ENCODE measurements at places on chromosomes 4 and X. TPM values are rescaled to one million over a fixed set of nuclear protein-coding genes. Genes with fewer than 3 reads are reported as not detected.

The ADH1A gene
- not detected for total RNA-seq

The FAM200B gene
- total RNA-seq, result 25.0 TPM

The CSN1S1 gene
- total RNA-seq, result not detected

The SSX2B gene
- total RNA-seq, result not detected

The CXCL13 gene
- not detected for total RNA-seq

The TMEM31 gene
- total RNA-seq, result not detected

The KCND1 gene
- total RNA-seq, result 0.47 TPM

The MAGED4 gene
- total RNA-seq, result 10.2 TPM

The CCKAR gene
- not detected for total RNA-seq

The ZXDB gene
- total RNA-seq, result 10.4 TPM

The RXFP1 gene
- not detected for total RNA-seq

The SPRY1 gene
- 4.6 TPM for total RNA-seq

The DMRTC1B gene
- total RNA-seq, result not detected

The ADRA2C gene
- total RNA-seq, result 0.70 TPM

The ZCCHC18 gene
- total RNA-seq, result not detected

The ENAM gene
- total RNA-seq, result not detected

The IL1RAPL1 gene
- total RNA-seq, result not detected

The SCRG1 gene
- not detected for total RNA-seq

The S100G gene
- total RNA-seq, result not detected

The USP17L12 gene
- total RNA-seq, result not detected

The MTCP1 gene
- 5.5 TPM for total RNA-seq

The TRIM75 gene
- not detected for total RNA-seq

The CLTRN gene
- 0.39 TPM for total RNA-seq

All from hair follicular keratinocyte (primary cell).